ENCODE measurements at places on chromosomes 3 and 15.

- no peak for DNase-seq
These were observed 106.3 kb upstream of the ALCAM start for GRCh38 chr3:105260385-105260784.

DNA sequence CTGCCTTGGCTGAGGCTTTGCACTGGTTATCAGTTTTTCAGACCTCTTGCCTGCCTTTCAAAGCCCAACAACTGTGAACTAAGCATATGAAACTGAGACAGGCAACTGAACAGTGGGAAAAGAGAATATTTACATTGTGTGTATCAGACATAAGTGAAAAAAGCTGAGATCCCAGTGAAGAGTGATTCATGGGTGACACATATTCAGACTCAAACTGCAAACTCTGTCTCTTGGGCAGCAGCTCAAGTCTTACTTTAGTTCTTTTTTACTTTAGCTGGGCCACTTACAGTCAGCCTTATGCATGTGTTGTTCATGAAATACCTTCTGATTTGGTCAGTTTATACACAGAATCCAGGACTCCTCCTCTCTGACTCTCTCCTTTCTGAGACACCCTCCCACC lies 19.2 kb downstream of the SUCLG2 start:
- DNase-seq, result no peak

DNA sequence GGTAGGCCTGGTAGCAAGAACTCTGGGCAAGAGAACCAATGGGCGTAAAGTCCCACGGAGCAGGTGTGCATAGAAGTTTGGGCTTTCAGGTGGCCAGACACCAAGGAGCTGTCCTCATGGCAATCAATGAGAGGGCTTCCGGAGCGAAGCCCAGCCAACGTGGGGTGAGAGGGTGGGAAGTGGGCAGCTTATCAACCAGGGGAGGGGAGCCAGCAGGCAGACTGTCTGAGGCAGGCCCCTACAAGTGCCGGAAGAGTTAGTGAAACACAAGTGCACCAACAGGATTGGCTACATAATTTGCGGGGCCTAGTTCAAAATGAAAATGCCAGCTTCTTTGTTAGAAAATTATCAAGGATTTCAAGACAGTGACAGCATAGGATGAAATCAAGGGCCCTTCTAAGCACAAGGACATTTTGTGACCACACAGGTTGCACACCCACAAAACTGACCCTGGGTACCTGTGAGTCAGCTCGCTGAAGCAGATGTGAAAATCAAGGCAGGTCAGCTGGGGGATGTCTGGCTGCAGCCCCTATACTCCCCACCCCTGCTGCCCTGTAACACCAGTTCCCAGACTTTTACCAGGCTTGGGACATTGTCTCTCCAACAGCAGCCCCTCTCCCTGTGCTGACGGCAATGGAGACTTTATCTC lies 102.1 kb upstream of the ETV5 start:
- DNase-seq, result no peak

DNA sequence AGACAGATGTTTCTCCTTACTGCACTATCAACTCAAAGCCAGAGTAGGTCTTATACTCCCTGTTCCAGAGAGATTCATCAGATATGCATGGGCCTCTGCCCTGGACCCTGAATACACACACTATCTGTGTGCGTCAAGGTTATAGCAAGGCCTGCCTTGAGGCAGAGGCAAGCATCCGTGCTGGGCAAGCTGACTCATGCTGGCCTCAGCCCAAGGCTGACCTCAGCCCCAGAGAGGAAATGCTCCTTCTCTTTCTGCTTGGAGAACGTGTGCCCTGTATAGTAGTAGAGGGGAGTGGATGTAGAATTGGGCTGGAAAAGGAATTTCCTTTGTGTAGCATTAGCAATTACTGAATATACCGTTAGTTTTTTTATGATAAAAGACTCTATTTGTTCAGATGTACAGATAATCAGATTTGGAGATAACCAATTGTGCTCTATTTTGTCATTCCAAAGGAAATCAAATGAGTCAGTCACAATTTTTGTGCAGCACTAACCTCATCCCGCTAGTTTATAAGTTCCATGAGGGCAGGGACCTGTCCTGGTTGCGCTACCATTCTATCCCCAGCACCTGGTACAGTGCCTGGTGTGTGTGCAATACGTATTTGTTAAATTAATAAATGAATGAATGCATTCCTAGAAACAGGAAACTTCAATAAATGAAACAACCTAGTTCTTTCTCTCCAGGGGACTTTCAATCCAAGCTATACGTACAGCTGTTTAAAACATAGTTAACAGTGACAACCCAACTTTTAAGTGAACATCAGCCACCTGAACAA lies 13.3 kb upstream of the PAQR9 start:
- peak; percentile 26 for DNase-seq

- DNase-seq, result peak; percentile 56
These were observed 7.3 kb downstream of the CSRNP1 start for GRCh38 chr3:39146083-39146501.
